ENCODE measurements at places on chromosomes 6 and 20.

DNA sequence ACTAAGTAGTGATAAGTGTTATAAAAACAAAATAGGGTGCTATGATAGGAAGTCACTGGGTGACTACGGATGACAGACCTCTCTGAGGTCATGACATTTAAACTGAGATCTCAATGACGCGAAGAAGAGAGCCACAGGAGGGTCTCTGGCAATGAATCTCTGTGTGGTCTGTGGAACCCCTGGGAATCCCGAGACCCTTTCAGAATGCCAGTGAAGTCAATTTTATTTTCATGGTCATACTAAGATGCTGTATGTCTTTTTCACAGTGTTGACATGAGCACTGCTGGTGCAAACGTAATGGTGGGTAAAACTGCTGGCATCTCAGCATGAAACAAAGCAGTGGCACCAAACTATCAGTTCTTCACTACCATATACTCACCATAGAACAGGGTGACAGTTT lies 155.0 kb downstream of the GJA10 start:
- DNase-seq = no peak

DNA sequence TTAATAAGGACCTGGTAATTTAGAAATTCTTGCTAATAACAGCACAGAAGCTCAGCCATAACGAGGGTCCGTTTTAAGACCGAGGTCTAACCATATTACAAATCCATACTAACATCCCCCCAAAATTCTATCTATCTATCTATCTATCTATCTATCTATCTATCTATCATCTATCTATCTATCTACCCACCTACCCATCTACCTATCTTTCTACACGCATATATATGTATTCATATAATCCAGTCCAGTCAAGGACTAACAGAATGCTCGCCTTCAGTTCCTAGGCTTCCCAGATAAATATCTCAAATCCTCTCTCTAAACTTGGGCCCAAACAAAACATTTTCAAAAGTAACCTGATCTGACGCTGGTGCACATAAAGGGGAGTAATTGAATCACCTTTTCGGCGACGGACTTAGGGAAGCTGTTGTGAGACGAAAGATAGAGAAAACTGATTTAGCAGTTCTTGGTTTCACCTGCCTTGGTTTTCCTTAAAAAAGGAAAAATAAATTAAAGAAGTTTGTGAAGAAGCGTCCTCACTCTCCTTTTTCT lies 14.5 kb downstream of the HMGN4 start:
- DNase-seq = no peak

GRCh38 chr6:3795836-3796718 lies 44.6 kb upstream of the PXDC1 start:
- peak; percentile 68 for DNase-seq

DNA sequence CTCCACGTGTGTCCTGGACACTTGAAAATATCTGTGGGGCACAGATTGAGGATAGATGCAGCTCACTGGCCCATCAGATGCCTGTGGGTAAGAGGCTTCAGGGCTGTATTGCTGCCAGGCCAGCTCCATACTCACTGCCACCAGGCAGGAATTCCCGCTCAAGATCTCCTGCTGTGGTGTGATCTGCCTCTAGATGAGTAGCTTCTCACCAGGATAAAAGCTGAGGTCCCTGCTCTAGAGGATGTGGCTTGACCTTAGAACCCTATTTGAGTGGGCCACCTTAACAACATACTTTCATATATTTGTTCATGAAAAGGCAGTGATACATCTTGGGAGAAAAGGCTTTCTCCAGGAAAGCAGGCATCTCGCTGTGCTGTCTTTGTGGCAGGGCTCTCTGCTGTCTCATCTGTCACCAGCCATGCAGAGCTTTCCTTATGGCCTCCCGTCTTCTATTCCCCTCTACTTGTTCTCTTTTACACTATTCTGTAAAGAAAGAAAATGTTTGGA lies 165.7 kb upstream of the RNF217 start:
- DNase-seq = no peak

GRCh38 chr6:29763491-29764289 lies 40.5 kb downstream of the HLA-F start:
- no peak for DNase-seq

GRCh38 chr20:21229163-21229562 lies 74.0 kb upstream of the XRN2 start:
- DNase-seq = no peak

- no peak for DNase-seq
Measured at GRCh38 chr20:12203399-12203798, 285.7 kb downstream of the BTBD3 start.

- DNase-seq = no peak
Measured at GRCh38 chr6:157456524-157456829, 75.5 kb downstream of the ZDHHC14 start.

DNA sequence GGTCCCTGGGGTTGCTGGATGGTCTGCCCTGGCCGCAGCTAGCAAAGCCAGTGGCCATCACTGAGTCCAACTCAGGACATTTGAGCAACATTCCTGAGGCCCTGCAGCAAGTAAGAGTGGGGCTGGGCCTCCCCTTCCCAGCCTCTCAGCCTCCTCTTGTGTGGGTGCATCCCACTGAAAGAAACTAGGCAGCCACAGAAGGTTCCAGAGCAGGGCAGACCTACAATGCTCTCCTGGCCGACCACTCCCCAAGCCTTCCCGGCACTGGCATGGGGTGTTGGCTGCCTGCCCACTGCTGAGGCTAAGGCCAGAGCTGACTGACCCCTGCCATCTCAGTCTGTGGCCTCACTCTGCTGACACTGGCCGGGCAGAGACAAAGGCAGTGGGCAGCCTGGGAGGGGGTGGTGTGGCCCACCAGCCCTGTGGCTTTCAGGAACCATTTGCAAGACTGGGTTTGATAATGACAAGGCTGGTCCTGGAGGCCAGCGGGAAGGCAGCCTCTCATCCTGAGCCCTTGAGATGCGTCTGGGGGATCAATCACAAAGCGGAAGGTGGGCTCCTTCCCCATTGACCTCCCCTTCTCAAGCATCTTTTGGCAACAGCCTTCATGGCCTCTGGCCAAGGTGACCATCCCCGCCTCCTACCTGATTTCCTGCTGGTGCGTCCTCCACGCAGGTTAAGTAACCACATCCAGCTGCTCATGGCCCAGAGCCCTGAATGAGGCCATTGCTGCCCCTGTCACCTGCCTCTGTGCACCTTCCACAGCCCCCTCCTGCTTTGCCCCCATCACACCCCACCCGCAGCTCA lies 9.6 kb downstream of the DLGAP4 start:
- DNase-seq = no peak

DNA sequence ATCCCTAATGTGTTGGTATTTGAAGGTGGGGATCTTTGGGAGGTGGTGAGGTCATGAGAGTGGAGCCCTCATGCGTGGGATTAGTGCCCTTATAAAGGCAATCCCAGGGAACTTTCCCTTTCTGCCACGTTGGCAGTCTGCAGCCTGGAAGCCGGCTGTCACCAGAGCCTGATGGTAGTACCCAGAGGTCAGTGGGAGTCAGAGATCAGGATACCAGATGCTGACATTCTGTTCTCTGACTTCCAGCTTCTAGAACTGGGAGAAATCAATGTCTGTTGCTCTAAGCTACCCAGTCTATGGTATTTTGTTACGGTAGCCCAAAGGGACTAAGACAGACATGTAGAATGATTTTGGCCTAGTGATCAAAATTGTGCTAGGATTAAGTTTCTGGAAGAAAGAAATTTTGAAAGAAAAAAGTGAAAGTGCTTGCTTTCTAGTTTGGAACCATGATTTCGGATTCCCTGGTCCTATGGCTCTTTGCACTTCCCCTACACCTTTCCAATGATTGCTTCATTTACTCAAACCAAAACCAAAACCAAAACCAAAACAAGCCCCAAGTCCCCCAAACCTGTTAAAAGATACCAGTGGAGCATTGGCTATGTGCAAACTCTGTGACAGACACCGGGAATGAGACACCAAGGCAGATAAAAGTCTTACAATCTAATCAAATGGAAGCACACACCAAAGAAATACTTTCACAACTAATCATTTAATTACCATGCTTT lies 173.7 kb upstream of the ZNF217 start:
- no peak for DNase-seq

- DNase-seq = no peak
Measured at GRCh38 chr20:46931699-46932098, 37.1 kb downstream of the EYA2 start.

DNA sequence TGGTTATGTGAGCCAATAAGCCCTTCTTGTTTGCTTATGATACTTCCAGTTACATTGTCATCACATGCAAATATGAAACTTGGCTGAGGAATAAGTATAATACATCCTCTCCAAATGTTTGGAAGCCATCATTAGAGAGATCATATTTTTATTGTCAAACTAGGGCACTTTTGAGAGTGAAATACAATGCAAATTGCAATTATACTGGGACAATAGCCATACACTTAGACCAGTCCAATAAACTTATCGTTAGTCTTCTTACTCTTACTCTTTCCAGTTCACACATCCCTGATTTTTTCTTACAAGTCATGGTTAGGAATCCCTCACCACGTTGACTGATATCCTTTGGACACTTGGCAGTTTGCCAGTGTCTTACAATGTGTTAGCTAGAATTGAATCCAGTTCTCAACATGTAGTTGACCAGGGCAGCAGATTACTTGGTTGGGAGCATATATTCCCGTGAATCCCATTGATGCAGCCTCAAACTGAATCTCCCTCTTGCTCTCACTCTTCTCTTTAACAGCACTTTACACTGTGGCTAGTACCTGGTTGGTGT lies 519.7 kb upstream of the ID4 start:
- DNase-seq = no peak

DNA sequence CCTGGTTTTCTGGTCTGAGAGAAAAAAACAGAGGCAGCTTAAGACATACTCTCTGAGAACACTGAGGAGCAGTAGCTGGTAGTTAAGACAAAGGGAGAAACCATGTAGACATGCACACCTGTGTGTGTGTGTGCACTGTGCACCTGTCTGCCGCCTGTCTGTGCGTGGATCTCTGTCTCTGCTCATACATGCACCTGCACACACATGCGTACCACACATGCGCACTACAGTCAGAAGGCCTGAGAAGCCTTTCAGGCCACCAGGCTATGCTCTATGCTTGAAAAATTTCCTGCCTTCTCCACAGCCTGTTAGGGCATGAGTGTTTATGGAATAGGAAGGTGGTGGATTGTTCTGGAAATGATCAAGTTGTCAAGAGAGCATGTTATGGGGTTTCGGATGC lies 103.5 kb downstream of the CDH4 start:
- no peak for DNase-seq

DNA sequence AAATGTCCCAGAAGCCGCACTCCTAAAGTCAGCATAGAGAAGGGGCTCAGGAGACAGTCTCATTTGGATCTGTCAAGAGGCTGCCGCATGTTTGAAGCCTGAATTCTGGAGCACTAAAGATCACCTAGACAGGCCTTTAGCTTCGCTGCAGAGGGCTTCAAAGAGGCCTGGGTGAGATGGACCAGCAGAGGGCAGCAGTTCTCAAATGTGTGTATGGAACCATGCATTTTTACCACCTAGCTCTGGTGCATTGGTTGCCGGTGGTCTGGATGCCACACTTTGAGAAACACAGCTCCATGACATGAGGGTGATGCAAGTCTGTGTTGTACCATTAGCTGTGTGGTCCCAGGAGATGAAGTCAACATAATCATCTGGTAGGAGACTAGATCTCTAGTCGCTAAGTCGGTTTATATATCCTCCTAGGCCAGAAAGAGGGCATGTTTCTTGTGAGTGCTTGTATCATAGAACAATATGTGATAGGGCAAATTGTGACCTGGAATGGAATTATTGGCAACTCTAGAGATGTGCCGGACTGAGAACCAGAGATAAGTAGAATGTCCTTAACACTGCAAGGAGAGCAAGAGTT lies 64.8 kb downstream of the KIAA0319 start:
- DNase-seq = peak; percentile 9

- DNase-seq = no peak
Measured at GRCh38 chr20:47493175-47493962, 8.3 kb upstream of the NCOA3 start.

DNA sequence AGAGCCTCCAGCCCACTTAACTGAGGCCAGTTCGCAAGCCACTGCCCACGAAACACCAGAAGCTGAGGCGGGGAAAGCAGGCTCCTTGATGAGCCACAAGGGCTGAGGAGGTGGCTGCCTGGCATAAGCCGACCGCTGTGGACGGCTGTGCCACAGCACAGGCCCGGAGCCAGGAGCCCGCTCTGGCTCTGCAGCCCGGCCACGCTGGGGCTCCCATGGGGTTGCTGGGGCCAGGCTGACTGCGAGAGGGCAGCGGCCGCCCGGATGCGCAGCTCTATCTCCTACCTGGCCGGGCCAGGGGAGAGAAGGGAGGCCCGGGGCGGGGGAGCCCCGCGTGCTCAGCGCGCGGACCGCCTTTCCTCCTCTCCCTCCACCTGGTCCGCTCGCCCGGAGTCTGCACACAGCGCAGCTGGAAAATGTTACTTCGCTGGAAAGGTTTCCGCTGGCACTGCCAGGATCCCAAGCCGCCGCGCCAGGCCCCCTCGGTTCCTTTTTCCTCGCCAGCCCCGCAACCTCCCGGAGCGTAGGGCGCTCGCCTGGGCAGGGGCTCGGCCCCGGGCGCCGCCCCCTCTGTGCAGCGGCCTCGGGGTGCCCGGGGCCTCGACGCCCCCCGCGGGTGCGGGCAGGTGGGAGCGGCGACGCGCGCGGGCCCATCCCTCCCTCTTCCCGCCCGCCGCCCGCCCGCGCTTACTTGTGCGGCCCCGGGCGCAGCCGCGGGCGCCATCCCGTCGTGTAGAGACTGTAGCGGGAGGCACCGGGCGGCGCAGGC lies 657 bp downstream of the EMILIN3 start:
- no peak for DNase-seq

DNA sequence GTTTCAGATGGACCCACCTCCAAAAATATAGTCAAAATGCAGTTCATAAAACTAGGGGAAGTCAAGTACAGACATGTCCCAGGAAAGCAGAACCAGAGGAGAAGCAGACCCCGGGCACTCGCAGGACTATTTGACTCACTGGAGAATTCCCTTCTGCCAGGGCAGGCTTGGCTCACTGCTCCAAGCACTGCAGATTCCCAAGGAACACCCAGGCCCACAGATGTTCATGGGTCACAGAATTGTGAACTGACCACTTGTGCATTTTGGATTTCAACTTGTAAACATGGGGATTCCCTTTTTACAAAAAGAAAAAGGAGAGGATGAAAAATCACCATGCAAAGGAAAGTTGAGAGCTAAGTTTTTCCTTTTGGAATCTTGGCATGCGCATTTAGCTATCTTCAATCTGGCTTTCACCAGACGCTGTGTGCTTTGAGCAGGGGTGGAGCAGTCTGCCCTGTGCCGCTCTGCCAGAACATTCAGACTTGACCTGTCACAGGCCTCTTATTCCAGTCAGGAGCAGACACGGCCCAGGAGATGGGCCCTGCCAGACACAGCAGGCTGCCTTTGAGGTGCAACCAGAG lies 237.5 kb upstream of the TAB2 start:
- DNase-seq = peak; percentile 21

Measured in amygdala (tissue), 56 donors.